ENCODE measurements at places on chromosomes 11 and 22. TPM values are rescaled to one million over a fixed set of nuclear protein-coding genes. Genes with fewer than 3 reads are reported as not detected.

DNA sequence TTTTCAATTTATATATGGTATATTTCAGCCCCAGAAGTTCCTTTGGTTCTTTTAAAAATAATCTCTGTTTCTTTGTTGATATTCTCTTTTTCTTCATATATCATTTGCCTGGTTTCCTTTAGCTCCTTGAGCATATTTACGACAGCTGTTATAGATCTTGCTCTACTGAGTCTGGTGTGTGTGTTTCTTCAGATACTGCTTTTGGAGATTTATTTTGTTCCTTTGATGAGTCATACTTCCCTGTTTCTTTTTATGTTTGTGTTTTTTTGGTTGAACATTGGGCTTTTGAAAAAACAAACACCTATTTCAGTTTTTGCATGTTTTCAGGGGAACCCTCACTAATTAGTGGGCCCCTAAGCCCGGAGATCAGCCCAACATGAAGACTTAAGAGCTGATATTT lies 23.3 kb downstream of the GLB1L2 start:
- no peak for DNase-seq

- DNase-seq: no peak
Measured at GRCh38 chr11:20011307-20011951, 148.8 kb downstream of the DBX1 start.

DNA sequence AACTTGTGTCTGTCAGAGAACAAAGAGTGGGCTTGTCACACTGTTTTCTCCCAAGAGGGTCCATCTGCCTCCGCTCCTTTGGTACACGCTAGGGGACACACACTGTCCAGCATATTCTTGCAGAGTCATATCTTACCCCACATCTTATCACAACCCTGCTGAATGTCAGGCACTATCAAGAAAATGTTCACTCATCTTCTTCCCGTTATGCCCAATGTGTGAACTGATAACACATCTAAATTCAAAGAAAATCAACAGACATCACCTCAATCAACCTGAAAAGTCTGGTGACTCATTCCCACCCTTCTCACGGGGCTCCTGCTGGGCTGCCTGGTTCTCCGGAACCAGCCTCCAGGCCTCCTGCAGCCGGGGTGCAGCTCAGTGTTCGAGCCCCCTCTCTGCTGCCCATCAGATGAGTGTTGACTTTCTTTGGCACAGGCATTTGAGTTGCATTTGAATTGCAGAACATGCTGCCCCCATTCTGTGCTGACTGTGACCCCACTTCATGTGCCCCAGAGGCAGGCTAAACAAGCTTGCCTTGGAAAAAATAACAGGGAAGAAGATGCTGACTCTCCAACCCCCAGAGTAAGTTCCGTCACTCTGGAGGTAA lies 19.4 kb downstream of the GRAP2 start:
- no peak for DNase-seq

GRCh38 chr11:43788421-43788820 lies 92.2 kb upstream of the ALKBH3 start:
- no peak for DNase-seq

DNA sequence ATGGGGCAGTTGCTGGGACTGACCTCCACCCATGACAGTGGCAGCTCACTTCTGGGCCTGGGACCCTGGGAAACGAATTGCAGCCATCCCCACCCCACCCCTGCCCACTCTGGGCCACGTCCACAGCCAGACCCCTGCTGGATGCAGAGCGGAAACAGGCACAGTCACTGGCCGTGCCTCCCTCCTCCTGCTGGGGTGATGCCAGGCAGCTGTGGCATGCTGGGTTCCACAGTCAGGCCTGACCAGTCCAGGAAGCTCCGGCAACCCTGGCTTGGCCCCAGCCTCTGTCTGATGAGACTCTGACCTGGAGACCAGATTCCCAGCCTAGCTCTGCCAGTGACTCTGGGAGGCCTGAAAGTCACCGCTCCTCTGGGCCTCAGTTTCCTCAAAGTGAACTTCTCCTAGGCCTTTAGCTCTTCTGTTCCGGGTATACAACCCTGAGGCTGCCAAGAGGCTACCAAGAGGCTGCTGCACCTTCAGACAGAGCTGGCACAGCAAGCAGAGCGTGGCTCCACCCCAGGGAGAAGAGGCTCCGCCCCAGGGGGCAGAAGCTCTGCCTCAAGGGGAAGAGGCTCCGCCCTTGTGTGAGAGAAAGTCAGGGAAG lies 8.9 kb downstream of the SULT4A1 start:
- no peak for DNase-seq

- no peak for DNase-seq
Measured at GRCh38 chr11:69787906-69788305, 12.8 kb upstream of the FGF4 start.

- DNase-seq: no peak
Measured at GRCh38 chr11:92122561-92122960, 102.1 kb upstream of the FAT3 start.

DNA sequence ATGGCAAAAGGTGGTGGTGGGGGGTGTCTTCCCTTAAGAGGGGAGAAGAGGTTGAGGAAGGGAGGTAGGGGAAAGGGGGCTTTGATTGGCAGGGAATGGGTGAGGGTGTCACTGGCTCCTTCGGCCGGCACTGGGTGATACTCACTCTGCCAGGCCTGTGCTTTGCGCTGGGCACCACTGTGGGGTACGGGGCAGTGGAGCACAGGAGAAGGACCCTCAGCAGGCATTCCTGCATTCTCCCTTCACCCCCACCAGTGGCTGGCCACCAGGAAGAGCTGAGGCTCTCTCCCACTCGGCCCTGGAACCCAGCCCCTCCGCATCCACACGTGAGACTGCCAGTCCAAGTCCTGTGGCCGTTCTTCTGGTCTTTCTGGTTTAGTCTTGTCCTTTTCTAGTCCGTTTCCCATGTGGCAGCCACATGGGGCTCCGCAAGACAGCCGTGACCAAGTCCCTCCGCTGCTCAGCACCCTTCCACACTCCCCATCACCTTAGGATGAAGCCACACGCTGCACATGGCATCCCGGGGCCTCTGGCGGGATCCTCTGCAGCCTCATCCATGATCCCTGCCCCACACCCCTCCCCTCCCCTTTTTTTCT lies 8.0 kb downstream of the CAPN5 start:
- DNase-seq: no peak

GRCh38 chr11:57322256-57323166 lies 2.2 kb downstream of the TNKS1BP1 start:
- DNase-seq: no peak

GRCh38 chr11:64144587-64145472 lies 21.1 kb downstream of the MACROD1 start:
- no peak for DNase-seq

GRCh38 chr11:9313648-9314290 lies 624 bp downstream of the TMEM41B start:
- DNase-seq: peak; percentile 63

GRCh38 chr11:36330411-36330810 lies 34.3 kb downstream of the PRR5L start:
- DNase-seq: no peak

DNA sequence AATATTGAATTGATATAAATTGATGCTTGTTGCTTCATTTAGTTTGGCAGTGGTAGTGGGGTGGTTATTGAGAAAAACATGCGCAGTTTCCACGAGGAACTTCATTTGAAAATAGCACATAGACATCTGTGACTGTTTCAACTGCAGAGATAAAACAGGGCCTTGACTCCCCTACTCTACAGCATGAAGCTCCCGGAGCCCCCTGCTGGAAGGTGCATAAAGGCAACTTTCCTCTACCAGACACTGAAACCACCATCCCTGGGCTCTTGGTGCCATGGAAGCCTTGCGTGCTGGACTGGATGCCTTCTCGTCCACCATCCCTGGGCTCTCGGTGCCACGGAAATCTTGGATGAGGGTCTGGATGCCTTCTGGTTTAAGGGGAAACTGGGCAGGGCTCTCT lies 195.9 kb downstream of the CSNK2A3 start:
- DNase-seq: peak; percentile 66

- no peak for DNase-seq
Measured at GRCh38 chr11:64224891-64225607, 937 bp downstream of the TRPT1 start.

- DNase-seq: peak; percentile 33
Measured at GRCh38 chr11:119340335-119341221, at the start of gene C1QTNF5. TSS of gene C1QTNF5 (minus strand) at chr11:119340883. CDS start at chr11:119340397, 486 bp downstream.

Gene IGSF9B
- total RNA-seq: 36.0 TPM

Gene HIKESHI
- 33.3 TPM for total RNA-seq

Gene CRYBA4
- not detected for total RNA-seq

Gene BAIAP2L2
- 3.7 TPM for total RNA-seq

Gene TEX12
- 0.29 TPM for total RNA-seq

Gene RAB38
- 0.67 TPM for total RNA-seq

Measured in CD4-positive, alpha-beta memory T cell (primary cell).